ENCODE measurements at places on chromosomes 5 and 9.
A peak's percentile ranks its signal among the peaks of the same experiment; 100 is the strongest.

GRCh38 chr5:83058726-83059125, 18.5 kb downstream of the TMEM167A start:
- DNase-seq = no peak

- no peak for DNase-seq
Observed at GRCh38 chr5:77993855-77994318, 217.7 kb upstream of the TBCA start.

GRCh38 chr5:164497311-164498064, 992.1 kb downstream of the MAT2B start:
- no peak for DNase-seq

- DNase-seq = no peak
Observed at GRCh38 chr9:134066526-134066912, 1.3 kb downstream of the BRD3 start.

DNA sequence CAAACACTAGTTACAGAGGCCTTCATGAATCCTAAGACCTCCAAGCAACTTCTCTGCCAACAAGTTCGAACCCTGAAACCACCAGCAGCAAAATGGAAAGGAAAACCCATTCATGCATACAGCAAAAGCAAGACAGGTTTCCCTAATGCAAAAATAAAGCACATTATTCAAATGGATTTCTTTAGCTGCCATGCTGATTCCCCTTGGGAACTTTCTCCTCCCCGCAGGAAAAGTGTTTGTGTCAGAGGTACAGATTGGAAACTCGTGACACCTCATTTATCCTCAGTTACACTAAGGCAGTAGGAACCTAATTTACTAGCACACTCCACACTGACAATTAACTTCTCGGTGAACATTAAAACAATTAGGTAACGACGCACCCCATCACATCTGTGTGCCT, 63.4 kb downstream of the TLE1 start:
- no peak for DNase-seq

DNA sequence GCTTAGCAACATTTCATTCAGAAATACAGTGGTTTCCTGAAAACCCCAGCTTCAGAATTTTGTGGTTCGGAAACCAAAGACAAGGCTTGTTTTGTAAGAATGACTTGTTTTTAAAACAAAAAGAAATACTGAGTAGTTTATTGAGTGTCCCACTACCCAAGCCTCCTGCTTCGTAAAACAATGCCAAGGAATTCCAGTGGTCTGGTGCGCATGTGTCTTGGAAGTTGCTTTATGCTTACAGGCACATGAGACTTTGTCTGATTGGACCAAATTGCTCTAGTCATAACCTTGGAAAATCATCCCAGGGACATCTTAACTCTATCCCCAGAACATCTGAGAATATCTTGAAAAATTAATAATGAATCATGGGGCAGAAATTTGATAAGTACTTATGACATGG, 77.1 kb upstream of the FST start:
- no peak for DNase-seq

DNA sequence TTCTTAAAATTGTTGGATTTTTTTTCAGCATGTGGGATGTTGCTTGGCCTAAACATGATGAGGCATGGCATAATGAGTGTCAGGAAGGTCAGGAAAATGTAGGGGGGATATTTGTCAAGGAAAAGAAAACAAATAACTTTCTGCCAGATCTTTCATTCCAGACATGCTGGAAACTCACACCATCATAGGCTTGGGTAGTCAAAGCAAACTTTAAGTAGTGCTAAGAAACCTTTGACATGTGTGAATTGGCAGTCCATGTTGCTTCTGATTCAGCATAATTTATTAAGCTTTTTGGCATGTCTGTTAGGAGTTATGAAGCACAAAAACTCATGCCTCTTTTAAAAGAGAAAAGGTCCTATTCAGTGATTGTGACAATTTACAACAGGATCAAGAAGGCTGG, 61.3 kb upstream of the MTAP start:
- no peak for DNase-seq

DNA sequence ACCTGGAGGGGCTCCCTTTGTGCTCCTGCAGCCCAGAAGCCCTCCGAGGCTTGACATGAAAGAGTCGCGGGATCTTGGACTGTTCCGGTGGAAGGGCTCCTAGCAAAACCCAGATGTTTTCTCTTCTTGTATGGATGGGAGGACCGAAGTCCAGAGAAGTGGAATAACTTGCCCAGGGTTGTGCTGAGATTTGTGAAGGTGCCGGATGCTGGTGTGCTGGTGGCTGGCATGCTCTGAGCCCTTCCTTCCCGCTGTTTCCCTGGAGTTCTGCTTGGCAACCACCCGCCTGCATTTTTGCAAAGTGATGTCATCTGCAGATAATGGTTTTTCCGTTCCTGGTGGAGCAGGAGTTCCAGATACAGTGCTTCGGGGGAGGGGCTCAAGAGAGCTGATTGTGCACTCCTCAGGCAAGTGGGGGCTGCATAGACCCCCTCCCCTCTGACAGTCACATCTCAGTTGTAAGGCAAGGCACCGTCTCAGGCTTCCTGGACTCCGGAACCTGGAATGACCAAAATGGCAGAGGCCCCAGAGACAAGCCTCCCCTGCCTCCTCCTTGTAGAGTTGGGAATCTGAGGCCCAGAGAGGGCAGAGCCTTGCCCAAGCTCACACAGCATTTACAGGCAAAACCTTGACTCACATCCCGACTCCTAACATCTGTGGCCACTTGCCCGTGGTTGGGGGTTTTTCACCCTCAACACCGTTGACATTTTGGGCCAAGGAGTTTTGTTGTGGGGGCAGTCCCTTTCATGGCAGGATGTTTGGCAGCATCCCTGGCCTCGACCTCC, 157.0 kb downstream of the RGS3 start:
- no peak for DNase-seq

GRCh38 chr9:96161819-96162218, 140.2 kb downstream of the HSD17B3 start:
- DNase-seq = no peak

- DNase-seq = no peak
Observed at GRCh38 chr9:120412425-120412951, 167.5 kb downstream of the CDK5RAP2 start.

GRCh38 chr9:5976674-5977397, 38.6 kb downstream of the RANBP6 start:
- peak; percentile 32 for DNase-seq

DNA sequence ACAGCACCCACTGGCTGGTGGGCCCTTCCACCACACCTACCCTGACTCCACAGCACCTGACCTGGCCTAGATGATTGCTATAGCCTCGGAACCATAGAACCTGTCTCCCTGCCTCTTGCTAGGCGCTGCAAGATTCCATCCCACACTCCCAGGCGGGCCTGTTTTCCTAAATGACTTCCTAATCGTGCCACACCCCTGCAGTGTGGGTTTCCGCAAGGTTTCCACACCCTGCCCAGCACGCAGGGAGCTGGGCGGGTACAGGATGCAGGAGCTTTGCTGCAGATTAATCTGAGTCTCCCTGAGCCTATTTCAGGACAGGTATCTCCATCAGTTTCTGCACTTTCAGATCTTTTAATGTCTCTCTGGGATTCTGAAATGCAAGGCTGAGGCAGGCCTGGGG, 62.9 kb downstream of the SHB start:
- DNase-seq = no peak

- DNase-seq = no peak
Observed at GRCh38 chr9:116724123-116724522, 37.0 kb downstream of the TRIM32 start.

DNA sequence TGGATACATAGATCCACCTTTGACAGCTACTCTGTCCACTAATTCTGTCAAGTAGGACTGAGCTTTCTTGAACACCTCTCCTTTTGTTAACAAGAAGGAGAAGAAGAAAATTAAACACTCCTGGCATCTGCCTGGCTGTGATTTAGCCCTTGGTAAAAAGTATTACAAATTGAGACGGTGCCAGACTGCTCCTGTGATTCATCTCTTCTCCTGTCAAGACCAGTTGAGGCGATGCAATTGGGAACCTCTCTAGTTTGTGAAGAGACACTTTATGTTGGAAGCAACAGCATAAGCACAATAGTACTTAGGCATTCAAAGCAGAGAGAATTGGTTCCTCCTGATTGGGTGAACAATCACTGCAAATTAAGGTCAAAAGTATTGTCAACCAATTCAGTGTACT, 72.7 kb downstream of the GHR start:
- DNase-seq = no peak

DNA sequence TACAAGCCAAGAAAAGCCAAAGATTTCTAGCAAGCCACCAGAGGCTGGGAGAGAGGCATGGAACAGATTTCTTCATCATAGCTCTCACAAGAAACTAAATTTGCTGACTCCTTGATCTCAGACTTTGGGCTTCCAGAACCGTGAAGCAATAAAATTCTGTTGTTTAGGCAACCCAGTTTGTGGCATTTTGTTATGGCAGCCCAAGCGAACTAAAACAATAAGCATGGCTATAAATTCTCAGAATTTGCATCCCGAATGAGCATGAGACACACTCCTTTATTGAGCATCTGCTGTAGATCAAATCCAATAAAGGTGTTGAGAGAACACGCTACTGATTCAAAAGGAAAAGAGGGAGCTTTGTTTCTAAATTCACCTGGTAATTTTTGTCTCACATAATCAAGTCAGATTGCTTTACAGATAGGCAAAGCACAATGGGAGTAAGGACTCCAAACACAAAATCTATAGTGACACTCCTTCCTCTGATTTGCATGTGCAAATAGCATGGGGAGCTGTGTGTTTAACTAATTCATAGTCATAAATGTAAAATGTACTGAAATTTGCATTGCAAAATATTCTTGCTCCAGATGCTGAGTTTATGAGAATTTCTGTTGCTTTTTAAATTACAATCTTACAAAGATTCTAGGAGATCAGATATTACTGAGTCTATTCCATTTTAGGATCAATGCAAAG, 308.7 kb downstream of the MED10 start:
- no peak for DNase-seq

GRCh38 chr9:37430841-37431597, 8.5 kb downstream of the GRHPR start:
- DNase-seq = no peak

GRCh38 chr5:131171276-131171810, 599 bp downstream of the LYRM7 start:
- no peak for DNase-seq

DNA sequence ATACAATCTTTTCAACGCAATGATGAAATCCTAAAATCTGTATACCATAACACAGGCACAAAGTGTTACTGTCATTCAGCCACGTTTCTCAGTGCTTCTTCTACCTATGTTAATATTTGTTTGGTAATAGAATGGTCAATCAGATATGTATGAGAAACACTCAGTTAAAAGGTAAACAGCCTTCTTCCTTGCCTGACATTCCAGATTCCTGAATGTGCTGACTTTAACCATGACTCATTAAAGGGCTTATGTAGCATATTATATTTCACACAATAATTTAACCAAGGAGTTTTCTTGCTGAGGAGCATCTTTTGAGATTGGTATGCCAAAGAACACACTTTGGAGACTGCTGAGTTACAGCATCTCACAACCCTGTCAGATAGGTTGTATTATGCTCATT, 187.6 kb downstream of the CETN3 start:
- DNase-seq = no peak

GRCh38 chr9:99850736-99851499, 29.2 kb downstream of the NR4A3 start:
- DNase-seq = no peak

DNA sequence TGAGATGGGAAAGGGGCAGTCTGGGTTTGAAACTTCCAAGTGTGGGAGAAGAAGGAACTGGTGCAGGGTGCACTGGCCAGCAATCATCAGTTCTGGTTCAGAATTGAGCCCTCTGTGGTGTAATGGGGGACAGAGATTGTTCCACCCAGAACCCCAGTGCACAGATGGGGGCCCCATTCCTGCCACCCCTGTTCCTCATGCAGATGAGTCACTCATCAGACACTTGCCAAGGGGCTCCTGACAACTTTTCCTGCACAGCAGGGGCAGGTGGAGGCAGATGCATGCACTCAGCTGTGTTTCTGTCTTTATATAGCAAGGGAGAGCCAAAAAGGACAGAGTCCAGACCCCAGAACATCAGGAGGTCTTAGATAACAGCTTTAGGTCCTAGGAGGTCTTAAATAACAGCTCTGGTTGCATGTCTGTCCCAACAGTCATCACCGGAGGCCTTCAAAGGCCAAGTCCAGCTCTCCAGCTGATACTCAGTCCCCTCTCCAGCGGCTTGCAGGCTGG, 252.9 kb downstream of the HSPA4 start:
- DNase-seq = no peak

DNA sequence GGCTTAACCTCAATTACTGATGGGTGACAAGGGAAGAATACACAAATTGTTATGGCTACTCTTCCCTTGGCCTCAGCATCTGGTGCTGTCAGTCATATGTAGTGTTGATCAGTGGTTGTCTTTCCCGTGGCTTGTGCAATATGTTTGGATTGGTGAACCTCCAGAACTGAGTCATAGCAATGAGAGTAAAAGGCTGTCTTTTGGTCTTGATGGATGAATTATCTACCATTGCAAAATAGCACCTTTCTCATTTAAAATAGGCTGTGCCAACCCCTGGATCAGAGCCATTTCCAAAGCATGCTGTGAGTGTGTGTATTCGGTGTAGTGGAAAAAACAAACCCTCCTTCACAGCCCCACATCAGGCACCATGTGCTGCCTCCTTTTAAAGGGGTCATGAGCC, 14.6 kb upstream of the F2R start:
- no peak for DNase-seq

DNA sequence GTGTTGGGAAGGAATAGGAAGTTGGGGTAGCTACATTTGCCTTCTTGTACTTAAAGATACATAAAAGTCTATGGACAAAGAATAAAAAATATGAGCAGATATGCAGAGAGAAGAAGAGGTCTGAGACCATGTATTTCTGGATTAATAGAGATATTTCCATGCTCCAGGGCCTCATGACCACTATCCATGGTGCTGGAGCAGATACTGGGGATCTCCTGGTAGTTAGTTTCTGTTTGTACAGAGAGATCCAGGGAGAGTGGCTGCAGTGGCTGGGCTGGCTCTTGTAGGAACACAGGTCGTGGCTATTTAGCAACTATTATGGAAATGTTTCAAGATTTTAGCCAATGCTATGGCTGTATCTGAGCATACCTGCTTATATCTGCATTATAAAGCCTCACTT, 184.2 kb upstream of the TMEM161B start:
- DNase-seq = no peak

- DNase-seq = no peak
Observed at GRCh38 chr5:54194318-54194717, 116.1 kb downstream of the ARL15 start.

GRCh38 chr5:1805736-1806135, 4.5 kb downstream of the NDUFS6 start:
- no peak for DNase-seq

- DNase-seq = no peak
Observed at GRCh38 chr5:4128994-4129393, 533.4 kb downstream of the IRX1 start.

GRCh38 chr5:108064302-108064701, 317.6 kb downstream of the FBXL17 start:
- DNase-seq = no peak

DNA sequence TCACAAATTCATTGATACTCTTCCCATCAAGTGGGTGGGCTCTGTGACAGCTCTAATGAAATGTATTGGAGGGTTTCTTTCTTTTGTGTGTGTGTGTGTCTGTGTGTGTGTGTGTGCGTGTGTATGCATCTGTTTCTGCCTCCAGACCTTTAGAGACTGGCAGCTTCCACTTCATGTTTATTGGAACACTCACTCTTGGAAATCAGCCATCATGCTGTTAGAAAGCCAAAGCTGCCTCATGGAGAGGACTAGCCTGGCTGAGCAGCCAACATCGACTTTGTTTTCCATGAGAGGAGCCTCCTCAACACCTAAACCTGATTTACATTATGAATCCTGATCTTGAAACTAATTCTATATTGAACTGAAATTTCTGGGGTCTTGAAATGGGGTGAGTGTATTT, 128.5 kb upstream of the FAM174A start:
- no peak for DNase-seq
